Activated T-cell treated with anti-CD3 and anti-CD28 coated beads for 24 hours (primary cell): ENCODE measurements at places on chromosomes 7 and 10.

DNA sequence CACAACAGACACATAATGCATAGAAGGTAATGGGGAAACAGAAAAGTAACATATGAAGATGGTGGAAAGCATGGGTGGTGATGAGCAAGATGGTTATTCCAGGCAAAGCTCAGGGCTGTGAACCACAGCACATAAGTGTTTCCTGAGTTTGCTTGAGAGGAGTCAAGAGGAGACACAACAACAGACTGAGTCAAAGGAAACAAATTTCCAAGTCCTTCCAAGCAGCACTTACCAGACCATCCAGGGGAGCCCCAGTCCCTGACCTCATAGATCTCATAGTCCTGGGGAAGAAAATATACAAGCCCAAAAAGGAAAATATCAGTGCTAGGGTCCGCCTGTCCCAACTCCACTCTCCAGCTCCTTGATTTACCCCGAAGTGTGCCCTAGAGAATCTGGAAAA is 216.6 kb upstream of the FZD1 start:
- DNase-seq = no peak

DNA sequence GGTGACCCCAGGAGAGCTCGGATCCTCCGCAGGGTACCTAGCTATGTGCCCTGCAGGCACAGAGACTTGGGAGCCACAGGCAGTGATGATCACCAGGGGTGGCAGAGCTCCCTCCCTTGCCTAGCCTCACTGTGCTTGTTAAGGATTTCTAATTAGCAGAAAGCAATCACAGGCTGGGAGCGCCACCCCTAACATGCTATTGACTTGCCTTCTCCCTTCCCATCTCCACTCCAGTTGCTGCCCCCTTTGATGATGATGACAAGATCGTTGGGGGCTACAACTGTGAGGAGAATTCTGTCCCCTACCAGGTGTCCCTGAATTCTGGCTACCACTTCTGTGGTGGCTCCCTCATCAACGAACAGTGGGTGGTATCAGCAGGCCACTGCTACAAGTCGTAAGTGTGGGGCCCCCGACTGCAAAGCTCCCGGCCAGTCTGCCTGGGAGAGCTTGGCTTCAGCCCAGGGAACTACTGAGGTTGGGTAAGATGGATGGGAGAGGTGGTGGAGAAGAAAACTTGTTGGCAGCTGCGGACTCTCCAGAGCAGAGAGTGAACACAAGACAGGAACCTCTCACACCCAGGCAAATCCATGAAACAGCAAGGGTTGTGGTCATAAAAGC is 1.2 kb downstream of the PRSS1 start:
- DNase-seq = no peak

DNA sequence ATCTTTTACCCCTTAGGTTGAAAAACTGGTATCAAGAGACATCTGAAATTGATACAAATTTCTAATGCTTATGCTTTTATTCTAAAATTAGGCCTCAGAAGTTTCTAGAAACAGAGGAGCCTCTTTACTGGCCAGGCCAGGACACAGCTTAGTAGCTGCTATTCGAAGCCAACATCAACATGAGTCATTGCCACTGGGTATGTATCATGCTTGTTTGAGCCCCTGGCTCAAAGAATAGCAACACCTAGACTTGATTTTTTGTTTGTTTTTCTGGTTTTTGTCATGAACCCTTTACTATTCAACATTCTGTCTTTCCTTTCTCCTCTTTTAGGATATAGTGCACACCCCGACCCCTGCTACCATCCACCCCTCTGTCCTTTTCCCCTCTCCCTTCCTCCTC is 90.9 kb upstream of the STK17A start:
- DNase-seq = no peak

DNA sequence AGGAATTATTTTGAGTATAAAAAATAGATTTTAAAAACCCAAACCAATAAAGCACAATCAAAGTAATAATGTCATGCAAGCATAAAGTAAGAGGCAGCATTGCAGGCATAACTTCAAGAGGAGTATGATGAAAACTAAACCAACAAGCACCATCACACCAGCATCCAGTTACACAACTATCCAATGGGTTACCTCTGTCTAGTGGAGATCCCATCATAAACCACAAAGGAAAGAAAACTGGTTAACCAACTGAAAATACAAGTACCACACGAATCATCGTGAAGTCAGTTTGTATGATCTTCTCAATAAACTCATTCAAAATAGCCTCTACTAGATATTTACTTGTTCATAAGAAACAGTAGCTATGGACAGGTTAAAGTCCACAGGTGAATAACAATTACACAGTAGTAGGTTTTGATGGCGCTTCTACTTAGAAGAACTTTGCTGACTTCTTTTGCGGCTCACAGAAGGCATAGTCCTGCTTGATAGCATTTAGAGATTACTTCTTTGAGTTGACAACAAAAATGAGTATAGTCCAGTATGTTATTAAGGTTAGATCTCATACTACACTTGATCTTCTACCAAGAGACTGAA is 116.6 kb downstream of the MICU1 start:
- no peak for DNase-seq

- no peak for DNase-seq
These were observed 38.3 kb downstream of the CADPS2 start for GRCh38 chr7:122847871-122848473.

DNA sequence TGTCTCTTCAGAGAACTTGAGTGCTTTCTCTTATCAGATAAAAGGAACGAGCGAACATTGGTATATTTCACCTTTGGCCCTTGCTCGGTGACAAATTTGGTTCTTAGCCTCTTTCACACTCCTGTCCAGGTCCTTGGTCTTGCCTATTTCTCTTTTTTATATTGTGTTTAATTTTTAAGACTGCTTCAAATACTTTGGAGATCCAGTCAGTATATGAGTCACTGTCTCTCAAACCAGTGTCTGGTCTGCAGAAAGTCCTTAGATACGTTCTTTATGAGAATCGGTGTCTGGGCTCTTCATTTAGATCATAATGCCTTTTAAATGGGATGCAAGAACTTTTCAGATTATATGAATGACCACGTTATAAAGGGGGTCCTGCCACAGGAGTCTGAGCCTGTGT is 55.0 kb downstream of the PIK3AP1 start:
- no peak for DNase-seq

DNA sequence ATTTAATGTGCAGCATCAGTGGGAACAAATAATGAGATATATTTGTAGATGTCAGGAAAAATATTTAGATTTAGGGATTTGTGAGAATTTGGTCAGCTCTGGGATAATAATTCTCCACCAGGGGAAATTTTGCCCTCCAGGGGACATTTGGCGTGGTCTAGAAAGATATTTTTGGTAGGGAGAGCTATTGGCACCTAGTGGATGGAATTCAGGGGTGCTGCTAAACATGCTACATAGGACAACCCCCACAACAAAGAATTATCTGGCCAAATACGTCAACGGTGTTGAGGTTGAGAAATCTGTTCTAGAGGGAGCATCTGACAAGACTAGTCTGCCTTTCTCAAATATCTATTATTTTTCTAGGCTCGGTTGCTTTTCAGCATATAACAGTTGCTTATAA is 2.1 kb downstream of the ADK start:
- no peak for DNase-seq

DNA sequence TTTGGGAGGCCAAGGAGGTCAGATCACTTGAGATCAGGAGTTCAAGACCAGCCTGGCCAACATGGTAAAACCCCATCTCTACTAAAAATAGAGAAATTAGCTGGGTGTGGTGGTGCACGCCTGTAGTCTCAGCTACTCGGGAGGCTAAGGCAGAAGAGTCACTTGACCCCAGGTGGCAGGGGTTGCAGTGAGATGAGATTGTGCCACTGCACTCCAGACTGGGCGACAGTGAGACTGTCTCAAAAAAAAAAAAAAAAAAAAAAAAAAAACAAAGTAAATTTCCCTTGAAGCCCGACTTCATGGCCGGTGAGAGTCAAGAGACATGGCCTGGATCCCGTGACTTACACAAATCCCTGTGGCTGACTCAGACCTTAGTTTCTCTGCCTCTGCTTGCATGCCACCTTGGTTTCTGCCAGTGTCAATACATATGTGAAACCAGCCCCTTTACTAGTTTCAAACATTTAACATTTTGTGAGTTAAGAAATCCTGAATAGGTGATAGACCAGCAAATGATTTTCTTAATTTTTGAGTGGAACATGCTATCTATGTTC is 62.8 kb downstream of the ZEB1 start:
- DNase-seq = no peak

- no peak for DNase-seq
These were observed 2.8 kb upstream of the MGMT start for GRCh38 chr10:129464251-129464650.

DNA sequence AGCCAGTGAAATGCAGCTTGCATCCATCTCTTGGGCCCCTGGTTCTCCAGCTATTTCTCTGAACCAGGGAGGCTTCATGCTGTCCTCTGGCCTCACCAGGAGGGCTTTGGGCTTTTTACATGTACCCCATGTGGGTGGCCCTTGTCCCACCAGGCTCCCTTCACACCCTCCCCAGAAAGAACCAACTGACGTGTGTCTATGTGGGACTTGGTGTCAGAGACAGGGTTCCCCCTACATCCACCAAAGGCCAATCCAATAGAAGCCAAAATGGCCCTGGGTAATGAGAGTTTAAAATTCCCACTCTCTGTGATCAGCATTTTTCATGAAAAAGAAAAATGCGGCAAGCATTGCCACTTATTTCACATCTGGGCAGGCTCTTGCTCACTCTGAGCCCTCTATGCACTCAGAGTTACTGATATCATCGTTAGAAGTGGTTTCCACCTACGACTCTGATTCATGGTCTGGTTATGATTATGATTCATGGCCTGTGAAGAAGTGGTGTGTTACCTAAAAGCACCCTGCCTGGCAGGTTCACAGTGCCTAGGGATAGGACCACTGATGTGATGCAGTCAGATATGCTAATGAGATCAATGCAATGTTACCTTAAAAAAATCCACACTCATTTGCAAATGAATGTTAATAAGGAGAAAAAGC is 133.5 kb downstream of the BUB3 start:
- DNase-seq = peak; percentile 33

GRCh38 chr10:98758463-98758862 is 311.7 kb upstream of the HPS1 start:
- DNase-seq = no peak

- no peak for DNase-seq
These were observed 6.7 kb upstream of the ZNF33B start for GRCh38 chr10:42645103-42645502.

- no peak for DNase-seq
These were observed 36.0 kb upstream of the SRGN start for GRCh38 chr10:69051710-69052487.

- DNase-seq = no peak
These were observed 49.2 kb upstream of the FAM133B start for GRCh38 chr7:92639213-92639896.

GRCh38 chr10:130028465-130028819 is 64.4 kb upstream of the EBF3 start:
- DNase-seq = no peak

DNA sequence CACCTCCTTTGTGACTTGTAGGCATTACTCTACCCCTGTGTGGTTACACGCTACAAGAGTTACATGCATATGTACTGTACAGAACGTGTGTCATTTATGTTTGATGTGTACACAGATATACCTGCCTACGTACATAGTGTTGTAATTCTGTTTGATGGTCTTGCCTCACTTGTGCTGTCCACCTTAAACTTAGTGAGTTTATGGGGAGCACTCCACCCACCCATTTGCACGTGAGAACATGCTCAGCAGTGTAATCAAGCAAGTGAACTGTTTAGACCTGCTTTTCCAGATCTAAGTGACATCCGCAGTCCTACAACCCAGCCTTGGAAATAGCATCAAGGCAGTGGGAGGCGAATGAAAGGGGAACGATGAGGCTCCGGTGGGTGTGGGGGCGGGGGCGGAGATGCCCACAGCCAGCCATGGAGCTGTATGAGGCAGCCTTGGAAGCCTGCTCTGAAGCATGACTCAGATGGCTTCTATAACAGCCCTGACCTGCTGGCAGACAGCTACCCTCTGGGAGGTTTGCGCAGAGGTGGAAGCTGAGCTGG is 52.1 kb downstream of the SUFU start:
- no peak for DNase-seq

GRCh38 chr7:39734633-39735004 is 111.2 kb downstream of the RALA start:
- DNase-seq = no peak

DNA sequence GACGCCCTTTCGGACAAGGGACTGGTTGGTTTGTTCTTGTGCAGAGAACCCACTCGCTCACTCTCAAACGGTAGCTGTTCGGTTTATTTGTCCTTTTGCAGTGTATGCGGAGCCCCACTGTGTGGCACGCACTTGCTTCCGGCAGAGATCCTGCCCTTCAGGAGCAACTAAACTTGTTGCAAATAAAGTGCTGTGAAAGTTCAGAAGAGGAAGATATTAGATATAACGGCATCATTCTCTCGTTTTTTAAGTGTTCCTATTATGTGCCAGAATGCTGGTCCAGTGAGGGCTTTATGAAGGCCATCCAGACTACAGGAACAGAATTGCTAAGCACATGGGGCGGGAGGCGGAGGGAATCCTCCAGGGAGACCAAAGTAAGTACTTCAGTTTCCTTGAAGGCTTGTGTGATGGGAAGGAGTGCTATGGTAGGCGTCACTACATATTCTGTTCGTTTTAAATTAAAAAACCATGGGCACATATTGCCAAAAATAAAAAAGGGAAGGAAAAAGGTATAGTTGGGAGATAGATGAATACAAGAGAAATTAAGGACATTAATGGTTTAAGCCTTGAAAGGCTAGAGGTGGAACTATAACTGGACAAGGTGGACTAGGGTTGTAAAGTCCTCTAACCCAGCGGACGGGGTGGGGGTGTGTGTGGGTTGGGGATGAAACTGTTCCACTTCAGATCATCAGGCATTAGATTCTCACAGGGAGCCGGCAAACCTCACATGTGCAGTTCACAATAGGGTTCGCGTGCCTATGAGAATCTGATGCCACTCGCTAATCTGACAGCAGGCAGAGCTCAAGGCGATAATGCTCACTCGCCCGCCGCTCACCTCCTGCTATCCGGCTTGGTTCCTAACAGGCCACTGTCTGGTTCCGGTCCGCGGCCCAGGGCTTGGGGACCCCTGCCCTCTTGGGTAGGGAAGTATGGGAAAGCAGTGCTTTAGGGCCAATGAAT is 704 bp upstream of the ERLIN1 start:
- peak; percentile 16 for DNase-seq

DNA sequence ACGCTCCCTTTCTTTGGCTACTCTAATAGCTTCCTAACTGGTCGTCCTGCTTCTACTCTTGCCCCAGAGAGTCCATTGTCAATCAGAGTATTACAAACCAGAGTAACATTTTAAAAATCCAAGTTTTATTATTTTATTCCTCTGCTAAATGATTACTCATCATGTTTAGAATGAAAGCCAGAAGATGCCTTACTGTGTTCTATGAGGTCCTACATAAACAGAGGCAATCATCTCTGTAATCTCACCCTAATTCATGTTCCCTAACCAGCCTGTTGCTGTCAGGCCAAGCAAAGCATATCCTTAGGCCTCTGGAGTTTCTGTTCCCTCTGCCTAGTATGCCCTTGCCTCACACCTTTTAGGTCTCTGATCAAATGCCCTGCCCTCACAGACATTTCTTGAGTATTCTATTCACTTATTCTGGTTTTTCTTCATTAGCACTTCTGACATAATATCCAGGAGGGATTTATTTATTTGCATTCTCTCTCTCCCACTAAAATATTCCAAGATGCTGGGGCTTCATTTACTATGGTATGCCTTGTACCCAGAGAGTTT is 497.5 kb downstream of the PHTF2 start:
- DNase-seq = no peak

- no peak for DNase-seq
These were observed 4.6 kb upstream of the HMX2 start for GRCh38 chr10:123143162-123143824.
